ENCODE measurements at places on chromosomes 2 and 18. TPM values are rescaled to one million over a fixed set of nuclear protein-coding genes. Genes with fewer than 3 reads are reported as not detected.

The MRO gene
- total RNA-seq, result not detected

The CDK15 gene
- total RNA-seq, result 0.12 TPM

The TOGARAM2 gene
- 0.16 TPM for total RNA-seq

The COL4A4 gene
- 0.24 TPM for total RNA-seq

The GPR148 gene
- total RNA-seq, result not detected

The TUBA4B gene
- not detected for total RNA-seq

The RAD51AP2 gene
- 0.16 TPM for total RNA-seq

The SCN7A gene
- 0.48 TPM for total RNA-seq

The HRH4 gene
- 0.28 TPM for total RNA-seq

The TXNL4A gene
- total RNA-seq, result 77.1 TPM

The DBI gene
- total RNA-seq, result 337 TPM

The G6PC2 gene
- total RNA-seq, result not detected

The ACOXL gene
- total RNA-seq, result not detected

The TEX44 gene
- not detected for total RNA-seq

The REG3G gene
- total RNA-seq, result not detected

The ABCG5 gene
- total RNA-seq, result not detected

The SERPINB3 gene
- 879 TPM for total RNA-seq

The PRKAG3 gene
- not detected for total RNA-seq

DNA sequence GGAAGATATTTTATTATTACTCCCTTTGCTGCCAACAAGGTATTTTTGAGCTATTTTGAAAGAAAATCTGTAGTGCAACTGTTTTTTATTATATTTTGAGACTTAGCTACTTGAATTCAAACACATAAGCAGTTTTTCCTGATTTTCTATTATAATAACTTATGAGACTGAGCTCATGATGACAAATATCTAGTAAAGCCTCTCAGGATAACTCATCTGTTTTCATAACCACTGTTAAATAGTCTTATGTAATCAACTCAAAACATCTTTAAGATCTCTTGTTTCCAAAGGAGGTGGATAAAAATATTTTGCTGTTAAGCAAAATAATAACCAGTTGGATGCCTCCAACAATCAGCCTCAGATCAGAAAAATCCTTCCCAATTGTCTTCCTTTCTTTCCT is 21.9 kb upstream of the PPP1CB start:
- ATAC-seq, result peak; percentile 68

GRCh38 chr2:115183144-115183543 is 740.7 kb downstream of the DPP10 start:
- ATAC-seq, result no peak

GRCh38 chr2:23211987-23212583 is 172.9 kb upstream of the KLHL29 start:
- no peak for ATAC-seq

- ATAC-seq, result no peak
These were observed 56.8 kb upstream of the TTN start for GRCh38 chr2:178863856-178864620.

DNA sequence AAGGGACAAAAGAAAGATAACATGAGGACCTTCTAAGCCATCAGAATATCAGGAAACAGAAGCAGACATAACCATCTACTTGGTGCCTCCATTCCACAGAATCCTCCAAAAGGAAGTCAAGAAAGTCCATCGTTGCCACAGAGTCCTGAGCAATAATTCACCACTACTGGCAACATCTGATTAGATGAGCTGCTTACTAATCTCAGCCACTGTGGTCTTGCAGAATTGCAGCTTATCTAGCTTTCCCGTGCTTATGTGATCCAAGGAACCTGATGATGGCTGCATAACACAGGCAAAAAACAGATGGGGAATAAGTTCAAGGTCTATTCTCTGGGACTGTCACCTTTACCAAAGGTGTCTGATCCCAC is 278.5 kb downstream of the AFF3 start:
- ATAC-seq, result no peak

DNA sequence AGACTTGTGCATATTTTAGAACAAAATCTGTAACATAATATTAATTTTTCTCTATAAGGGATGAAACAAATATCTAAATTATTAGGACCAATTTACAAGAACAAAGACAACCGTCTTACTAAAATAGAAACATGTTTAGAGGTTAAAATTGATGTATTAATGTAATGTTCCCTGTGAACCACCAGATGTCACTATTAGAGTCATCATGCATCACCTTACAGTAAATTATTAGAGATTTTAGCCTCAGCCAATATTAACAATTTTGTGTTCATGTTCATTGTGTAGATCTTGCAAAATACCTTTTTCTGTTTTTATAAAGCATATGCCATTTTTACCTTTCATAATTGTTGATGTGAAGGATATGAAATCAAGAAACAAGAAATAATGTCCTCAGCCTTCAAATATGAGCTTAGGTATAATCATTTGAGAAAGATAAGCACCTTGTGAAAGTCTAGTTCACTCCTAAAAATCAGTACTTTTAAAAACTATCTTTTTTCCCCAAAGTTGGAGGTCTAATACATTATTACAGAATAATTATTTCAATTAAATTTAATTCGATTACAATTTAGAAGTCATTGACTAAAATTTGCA is 344.3 kb upstream of the KCNH7 start:
- no peak for ATAC-seq

- no peak for ATAC-seq
These were observed 205.3 kb upstream of the ST6GAL2 start for GRCh38 chr2:107091163-107091864.

DNA sequence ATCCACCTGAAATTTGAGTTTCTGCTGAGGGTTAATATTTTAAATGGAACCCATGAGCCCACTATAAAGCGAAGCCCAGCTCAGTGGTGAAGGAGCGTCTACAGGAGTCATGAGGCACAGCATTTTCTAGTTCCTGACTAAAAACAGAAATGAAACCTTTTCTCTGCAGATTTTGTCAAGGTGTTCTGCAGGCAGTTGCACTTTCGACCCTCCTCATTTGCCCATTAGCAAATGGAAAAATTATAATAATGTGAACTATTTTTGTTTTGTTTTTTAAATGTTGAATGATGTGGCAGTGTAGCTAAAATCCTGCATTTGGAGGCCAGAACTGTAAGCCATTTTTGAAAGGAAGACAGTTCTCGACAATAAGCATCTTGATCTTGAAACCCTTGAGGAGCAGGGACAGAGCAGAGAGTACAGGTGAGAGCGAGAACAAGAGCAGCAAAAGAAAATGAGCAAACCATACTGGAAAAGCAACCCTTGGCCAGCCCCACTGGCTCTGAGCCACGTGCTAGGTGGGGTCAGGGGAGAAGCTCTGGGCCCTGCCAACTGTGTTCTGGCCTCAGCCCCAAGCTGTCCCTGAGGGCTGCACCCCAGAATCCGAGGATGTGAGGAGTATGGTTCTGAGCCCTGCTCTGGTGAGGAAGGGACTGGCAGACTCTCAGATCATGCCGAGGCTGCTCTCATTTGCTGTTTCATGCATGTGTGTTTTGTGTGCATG is 26.4 kb upstream of the COPS8 start:
- no peak for ATAC-seq

GRCh38 chr2:219459460-219460311 is 25.0 kb downstream of the SPEG start:
- peak; percentile 33 for ATAC-seq

- no peak for ATAC-seq
These were observed 16.7 kb downstream of the NOSTRIN start for GRCh38 chr2:168819050-168819715.

DNA sequence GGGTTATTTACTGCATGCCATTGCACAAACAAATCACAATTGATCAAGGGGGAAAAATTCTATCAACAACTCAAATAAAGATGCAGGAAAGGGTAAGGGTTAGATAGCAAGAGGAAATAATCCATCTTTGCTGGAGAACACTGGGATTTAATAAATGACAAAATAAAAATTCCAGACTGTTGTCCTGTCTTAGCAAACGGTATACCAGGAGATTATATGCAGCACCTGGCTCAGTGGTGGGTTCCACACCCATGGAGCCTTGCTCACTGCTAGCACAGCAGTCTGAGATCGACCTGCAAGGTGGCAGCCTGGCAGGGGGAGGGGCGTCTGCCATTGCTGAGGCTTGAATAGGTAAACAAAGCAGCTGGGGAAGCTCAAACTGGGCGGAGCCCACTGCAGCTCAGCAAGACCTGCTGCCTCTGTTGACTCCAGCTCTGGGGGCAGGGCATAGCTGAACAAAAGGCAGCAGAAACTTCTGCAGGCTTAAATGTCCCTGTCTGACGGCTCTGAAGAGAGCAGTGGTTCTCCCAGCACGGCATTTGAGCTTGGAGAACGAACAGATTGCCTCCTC is 296.5 kb upstream of the THSD7B start:
- ATAC-seq, result no peak

GRCh38 chr18:75896865-75897264 is 469.4 kb upstream of the SMIM21 start:
- no peak for ATAC-seq

GRCh38 chr2:233248999-233249398 is 2.5 kb upstream of the ATG16L1 start:
- ATAC-seq, result no peak

- peak; percentile 57 for ATAC-seq
These were observed 10.1 kb downstream of the SRSF7 start for GRCh38 chr2:38740851-38741731.

DNA sequence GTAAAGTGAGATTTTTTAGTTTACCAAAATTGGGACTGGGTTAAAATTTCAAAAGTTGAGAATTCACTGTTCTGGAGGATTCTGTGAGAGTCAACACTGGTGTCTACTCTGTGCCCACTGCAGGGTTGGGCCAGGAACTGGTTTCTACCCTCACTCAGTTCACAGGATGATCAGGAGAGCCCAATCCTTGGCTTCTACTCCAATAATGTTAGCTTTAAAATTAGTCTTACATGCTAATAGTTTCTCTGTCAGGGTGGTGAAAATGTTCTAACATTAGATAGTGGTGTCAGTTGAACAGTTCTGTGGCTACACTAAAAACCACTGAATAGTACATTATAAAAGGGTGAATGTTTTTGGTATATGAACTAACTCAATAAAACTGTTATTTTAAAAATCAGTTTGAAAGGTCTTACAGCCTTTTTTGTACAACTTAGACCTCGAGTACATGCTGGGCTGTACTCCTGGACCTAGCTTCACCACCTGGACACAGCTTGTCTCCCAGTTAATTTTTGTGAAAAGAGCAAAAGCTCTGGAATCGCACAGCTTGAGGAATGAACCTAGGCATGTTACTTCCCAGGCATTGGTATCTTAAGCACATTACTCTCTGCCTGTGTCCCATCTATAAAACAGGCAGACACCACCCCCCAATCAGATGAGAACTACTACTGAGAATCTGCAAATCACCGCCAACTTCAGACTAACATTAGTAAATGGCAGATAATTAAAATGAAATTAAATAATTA is 44.4 kb downstream of the ACVR1 start:
- ATAC-seq, result no peak

- ATAC-seq, result no peak
These were observed 13.9 kb downstream of the MOB1A start for GRCh38 chr2:74164761-74165160.

- no peak for ATAC-seq
These were observed 204.5 kb downstream of the ACKR3 start for GRCh38 chr2:236774171-236774570.

GRCh38 chr2:55732854-55733253 is 39.2 kb upstream of the PNPT1 start:
- ATAC-seq, result no peak

GRCh38 chr2:177397481-177398289 is 5.1 kb downstream of the AGPS start:
- peak; percentile 30 for ATAC-seq

DNA sequence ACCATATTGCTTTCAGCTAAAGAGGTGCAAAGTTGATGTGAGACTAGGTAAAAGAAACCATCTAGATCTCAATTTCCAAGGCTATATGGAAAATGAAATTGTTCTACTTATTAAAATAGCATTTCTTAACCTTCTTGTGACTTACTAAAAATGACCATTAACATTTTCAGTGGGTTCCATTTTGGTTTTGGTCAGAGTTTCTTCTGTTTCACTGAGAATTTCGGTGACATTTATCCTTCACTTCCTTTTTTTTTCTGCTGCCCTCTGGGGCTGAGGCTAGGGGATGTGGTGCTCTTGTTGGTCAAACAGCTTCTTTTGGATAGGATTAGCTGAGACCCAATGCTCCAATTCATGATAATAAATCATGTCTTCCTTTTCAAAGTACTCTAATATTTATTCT is 44.3 kb upstream of the REL start:
- ATAC-seq, result no peak

DNA sequence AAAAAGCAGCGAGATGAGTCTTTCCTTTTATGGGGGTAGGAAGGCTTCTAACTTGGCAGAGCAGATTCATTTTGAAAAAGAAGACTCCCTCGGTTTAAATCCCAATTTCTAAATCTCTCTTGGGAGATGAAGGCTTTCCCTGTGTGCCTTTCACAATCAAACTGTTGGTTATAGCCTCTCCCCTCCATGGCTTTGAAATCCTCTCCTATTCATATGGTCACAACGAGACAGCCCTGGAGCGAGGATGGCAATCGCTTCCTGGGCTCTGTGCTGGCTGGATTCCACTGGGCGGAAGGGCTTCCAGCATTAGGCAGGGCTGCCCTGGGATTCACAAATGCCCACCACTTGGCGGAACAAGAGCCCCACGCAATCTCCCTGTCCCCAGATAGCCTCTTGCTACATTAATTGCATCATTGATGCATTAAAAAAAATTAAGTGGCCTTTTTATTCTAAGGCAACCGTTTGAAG is 1.6 kb downstream of the CAVIN2 start:
- ATAC-seq, result no peak

GRCh38 chr2:50724837-50725236 is 307.1 kb downstream of the NRXN1 start:
- ATAC-seq, result no peak

DNA sequence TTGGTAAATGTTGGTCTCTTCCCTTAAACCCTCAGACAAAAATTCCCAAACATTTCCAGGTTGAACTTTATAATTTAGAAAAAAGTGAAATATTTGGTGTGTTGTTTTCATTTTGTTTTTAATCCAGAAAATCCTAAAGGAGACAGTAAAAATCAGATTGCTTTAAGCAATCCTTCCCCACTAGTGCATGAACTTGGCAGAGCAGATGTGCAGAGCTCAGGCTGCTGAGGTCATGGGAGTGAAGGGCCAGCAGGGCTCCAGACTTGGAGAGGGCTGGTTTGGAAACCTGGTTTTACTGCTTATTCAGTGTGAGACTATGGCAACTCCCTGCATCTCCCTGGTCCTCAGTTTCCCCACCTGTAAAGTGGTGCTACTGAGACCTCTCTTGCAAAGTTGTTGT is 66.7 kb upstream of the TEX51 start:
- ATAC-seq, result no peak

GRCh38 chr2:16313235-16313975 is 352.2 kb downstream of the CYRIA start:
- ATAC-seq, result no peak

DNA sequence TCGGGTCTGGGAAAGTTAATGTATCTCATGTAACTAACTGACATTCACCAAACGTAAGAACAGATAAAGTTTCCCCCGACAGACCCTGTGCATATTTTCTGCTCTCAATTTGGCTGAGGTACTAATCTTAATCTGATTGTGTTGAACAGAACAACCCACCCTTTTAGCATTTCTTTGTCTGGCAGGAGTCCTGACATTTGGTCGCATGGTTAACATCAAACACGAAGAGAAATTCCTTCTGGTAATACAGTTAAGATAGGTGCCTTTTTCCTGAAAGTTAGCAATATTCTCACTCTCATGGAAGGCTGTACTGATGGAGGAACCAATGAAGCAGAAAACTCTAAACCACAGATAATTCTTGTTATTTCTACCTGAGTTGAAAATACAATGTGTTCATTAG is 520.8 kb downstream of the PARD3B start:
- no peak for ATAC-seq

All from esophagus mucosa (tissue), 1 donor.